Stimulated activated CD4-positive, alpha-beta T cell treated with anti-CD3 and anti-CD28 coated beads, TNF-alpha, amount 100 ng/mL, for 24 hours (primary cell): ENCODE measurements at places on chromosomes 13 and 19.

DNA sequence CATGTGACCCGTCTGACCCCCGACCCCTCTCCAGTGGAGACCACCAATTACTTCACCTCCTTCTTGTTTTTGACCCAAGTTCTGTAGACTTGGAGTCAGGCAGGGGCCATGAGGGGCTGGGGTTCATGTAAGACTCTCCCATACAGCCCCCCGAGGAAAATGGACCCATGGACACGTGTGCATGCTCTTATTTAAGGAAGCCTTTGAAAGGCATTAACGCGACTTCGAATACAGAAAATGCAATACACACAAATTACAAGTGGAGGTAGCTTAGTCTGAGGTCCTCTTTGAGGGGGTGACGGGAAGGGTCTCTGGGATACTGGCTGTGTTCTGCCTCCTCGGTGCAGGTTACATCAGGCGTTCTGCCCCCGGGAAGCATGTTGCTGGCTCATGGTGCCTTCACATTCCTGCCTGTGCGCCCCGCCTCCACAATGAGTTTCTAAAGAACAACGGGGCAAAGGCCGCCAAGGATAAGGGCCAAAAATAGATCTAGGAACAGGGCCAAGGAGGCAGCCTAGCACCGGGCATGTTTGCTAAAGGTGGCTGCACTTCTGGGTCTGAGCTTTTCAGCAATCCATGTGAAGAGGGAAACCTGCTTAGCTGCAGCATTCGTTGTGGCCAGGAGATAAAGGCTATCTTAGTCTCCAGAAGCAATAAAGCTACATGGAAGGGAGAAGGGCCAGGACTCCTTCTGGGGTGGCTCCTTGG, 54.5 kb downstream of the RAB20 start:
- DNase-seq = no peak

DNA sequence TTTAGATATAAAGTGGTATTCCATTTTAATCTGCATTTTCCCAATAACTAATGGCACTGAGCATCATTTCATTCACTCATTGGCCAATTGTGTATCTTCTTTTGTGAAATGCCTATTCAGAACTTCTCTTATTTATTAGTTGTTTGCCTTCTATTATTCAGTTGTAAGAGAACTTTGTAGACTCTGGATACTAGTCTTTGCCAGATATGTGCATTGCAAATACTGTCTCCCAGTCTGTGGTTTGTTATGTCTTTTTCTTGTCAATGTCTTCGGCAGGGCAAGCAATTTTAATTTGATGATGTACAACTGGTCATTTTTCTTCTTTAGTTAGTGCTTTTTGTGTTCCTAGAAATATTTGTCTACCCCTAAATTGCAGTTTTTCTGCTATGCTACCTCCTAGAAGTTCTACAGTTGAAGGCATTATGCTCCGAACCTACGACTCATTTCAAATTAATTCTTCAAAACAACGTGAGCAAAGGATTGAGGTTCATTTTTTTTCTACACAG, 115.9 kb downstream of the TSHZ3 start:
- DNase-seq = no peak

- no peak for DNase-seq
Measured at GRCh38 chr19:48672994-48673393, at the start of gene NTN5. TSS of gene NTN5 (minus strand) at chr19:48673017. CDS start at chr19:48670986, 2,031 bp downstream.

GRCh38 chr13:44275381-44275780, 98.2 kb upstream of the SERP2 start:
- DNase-seq = no peak

DNA sequence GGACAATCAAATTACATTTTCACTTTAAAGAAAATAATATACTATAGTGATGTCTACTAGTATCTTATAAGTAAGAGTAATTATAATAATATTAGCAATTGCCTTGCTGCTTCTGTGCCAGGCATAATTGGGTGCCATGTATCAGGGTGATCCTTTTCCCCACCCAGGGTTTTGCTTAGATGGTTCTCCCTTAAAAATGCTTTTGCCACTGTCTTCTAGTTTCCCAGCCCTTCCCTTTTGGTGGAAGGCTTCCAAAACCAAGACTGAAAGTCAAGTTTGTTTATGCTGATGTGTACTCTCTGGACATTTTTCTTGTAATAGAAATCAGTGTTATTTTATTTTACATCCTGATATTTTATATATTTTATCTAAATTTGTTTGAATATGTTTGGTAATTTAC, 77.8 kb downstream of the ITGBL1 start:
- DNase-seq = no peak

DNA sequence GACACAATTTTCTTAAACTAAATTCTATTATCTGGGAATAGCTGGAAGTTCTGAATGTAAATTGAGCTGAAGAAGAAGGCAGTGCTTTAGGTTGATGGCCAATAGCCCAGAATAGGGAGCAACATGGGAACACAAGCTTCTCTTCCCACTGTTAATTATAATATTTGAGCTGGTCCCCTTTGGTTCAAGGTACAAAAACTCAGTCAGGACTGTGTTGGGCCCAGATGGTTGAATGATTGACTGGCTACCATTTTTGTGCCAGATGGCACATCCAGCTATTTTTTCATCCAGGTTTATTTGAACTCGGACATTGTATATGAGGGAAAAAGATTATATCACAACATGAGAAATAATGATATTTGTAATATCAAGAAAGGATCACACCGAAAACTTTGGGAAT, 458.9 kb downstream of the SLITRK1 start:
- DNase-seq = no peak

DNA sequence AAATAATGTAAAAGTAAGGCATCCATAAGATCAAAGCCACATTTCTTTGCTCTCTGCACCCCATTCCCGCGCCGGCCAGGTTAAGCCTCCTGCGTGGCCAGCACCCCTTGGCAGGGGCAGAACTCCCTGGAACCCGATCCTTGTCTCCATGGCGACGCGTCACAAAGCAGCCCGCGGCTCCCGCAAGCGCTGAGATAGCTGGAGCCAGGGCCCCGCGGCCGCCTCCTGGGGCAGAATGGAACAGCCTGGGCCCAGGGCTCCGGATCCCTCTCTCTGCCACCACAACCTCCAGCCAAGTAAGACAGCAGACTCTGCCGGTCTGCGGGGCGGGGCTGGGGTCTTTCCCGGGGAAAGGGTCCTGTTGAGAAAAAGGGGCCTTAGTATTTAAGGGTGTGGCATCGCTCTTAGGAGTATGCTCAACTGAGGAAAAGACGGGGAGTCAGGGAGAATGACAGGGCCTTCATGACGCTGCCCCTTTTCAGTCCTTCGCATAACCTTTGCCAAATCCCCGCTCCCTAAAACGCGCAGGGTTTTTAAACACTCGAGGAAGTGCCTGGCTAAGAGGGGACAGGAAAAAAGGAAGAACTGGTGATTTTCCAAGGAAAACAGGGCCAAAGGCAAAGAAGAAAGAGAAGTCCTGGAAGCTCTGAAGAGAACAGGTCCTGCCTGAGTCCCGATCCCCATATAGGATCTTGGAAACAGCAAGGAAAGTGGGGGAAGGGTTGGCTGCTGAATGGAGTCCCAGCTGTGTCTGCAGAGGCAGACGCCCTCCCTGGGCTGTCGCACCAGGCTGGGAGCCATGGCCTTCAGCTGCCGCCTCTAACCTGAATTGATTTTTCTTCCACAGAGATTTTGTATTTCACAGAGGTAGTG, at the start of gene TEX26:
TSS of gene TEX26 (plus strand) at position 176 of the 873 bp plus-strand sequence. CDS start at position 236, 60 bp downstream.
- DNase-seq = no peak

- DNase-seq = no peak
Measured at GRCh38 chr13:45393941-45394570, 24.1 kb downstream of the SLC25A30 start.

GRCh38 chr19:43809762-43810696, 7.8 kb upstream of the LYPD5 start:
- DNase-seq = no peak

DNA sequence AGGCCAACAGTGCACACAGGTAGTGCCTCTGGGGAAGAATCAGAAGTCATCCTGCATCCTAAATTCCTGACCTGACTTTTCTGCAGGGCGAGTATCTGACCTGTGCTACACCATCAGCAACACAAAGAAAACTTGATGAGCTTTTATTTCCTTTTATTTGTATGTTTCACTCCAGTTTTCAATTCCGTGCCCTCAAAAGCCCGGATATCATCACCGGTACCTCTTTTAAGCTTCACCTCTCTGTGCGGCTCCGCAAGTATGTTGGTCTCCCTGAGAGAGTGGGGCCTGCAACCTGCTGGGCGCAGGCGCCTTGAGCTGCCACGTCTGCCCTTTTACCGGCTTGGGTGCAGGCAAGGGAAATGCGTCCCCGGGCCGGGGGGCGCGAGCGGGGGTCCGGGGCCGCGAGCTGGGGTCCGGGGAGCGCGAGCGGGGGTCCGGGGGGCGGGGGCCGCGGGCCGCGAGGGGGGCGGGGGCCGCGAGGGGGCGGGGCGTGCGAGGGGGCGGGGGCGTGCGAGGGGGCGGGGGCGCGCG, 4.3 kb upstream of the DUXA start:
- DNase-seq = peak; percentile 5

GRCh38 chr19:3163230-3163886, 15.2 kb upstream of the S1PR4 start:
- peak; percentile 51 for DNase-seq

DNA sequence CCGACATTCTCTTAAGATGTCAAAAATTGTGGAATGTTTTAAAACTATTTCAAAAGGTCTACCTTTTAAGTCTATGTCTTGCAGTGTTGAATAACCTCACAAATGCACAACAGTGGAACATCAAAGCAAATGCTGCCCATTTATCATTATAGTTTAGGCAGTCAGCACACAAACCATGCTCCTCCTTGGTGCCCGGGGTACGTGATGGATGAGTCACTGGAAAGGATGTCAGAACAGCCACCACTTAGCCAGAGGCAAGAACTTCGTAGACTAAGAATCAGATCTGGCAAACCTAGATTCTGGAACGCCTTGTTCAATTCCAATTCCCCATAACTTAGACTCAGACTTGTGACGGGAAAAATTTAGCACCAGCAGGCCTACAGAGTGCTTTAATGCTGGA, 343.6 kb downstream of the FGF9 start:
- no peak for DNase-seq

- DNase-seq = no peak
Measured at GRCh38 chr13:30923418-30923817, 9.0 kb upstream of the TEX26 start.

DNA sequence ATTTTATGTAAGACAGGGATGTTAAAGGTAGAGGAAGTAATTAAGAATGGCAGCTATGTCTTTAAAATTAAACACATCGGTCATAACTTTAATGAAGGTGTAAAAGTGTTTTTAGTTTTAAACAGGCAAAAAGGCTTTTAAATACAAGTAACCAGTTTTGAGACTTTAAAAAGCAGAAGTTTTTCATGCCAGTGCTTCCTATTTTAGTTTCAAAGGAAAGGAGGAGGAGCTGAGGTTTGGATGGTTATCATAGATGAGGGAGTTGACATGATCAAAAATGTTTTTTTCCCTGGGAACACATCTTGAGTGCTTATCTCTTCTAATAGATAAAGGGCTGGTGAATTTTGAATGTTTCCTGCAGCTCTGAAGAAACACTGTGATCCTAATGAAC, 42.9 kb downstream of the LRCH1 start:
- no peak for DNase-seq

GRCh38 chr13:75216038-75216437, 265.9 kb downstream of the TBC1D4 start:
- no peak for DNase-seq

DNA sequence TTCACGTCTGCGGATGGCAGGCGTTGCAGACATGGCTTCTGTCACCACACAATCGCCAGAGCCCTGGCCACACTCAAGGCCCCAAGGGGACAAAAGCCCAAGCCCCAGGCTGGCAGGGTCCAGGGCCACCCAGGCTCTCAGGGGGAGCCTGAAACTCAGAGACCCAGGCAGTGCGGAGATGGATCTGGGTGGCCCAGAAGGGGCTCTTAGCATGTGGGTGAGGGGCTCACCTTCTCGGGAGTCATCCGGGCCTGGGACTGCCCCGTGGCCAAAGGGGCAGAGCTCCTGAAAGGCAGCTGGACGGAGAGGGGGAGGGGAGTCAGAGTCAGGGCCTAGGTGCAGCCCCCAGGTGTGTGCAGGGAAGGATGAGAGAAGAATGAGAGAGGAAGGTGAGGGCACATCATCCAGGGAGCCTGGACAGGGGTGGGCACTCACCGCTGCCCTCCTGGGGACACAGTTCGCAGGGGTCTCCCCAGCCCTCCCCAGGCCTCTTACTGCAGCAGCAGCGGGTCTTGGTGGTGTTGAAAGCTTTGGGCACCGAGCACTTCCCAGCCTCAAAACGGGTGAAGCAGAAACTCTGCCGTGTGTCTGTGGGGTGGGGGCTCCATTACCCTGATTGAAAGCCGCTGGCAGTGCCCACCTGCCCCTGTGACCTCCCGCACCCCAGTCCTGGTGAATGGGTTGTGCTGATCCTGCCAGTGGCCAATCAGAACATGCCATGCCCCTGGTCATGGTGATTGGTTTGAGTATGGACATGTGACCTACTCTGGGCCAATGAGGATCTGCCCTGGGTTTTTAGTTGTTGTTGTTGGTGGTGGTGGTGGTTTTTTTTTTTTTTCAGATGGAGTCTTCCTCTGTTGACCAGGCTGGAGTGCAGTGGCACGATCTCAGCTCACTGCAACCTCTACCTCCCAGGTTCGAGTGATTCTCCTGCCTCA, 37.4 kb downstream of the CCL25 start:
- no peak for DNase-seq

- DNase-seq = no peak
Measured at GRCh38 chr19:55193481-55193880, 13.4 kb upstream of the SYT5 start.

DNA sequence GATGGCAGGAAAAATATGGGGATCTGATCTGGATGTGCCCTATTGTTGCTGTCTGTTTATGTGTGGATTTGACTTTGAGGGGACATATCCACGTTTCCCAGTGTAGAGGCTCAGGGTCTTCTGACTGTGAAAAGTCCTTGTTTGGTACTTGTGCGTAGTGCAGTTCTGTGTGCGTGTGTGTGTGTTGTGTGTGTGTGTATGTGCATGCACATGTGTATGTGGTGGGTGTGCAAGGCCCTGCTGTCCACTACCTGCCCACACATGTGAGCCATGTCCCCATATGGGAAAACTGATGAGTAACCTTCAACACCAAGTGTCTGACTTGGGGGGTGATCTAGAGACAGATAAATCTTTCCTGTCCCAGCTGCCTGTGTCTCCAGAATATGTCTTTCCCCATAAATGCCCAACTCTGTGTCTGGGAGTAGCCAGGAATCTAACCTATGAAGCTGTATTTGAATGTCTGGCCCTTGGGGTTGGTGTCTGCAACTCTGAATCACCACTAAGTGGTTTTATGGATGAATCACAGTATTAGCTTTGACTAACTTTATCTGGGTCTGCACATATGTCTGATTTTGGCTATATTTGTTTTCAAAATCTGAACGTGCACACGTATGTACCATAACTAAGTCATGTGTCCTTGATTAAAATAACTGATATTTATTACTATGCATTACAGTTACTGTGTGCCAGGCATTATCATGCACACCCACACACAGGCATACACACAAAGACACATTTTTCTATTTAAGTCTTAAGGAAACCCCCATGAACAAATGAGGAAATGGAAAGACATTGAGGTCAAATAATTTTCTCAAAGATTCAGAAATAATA, 17.4 kb downstream of the KLK2 start:
- no peak for DNase-seq

GRCh38 chr19:15759962-15760565, 22.3 kb downstream of the OR10H3 start:
- no peak for DNase-seq
